Fibroblast of skin of back (primary cell): ENCODE measurements at places on chromosomes 3 and 15.

DNA sequence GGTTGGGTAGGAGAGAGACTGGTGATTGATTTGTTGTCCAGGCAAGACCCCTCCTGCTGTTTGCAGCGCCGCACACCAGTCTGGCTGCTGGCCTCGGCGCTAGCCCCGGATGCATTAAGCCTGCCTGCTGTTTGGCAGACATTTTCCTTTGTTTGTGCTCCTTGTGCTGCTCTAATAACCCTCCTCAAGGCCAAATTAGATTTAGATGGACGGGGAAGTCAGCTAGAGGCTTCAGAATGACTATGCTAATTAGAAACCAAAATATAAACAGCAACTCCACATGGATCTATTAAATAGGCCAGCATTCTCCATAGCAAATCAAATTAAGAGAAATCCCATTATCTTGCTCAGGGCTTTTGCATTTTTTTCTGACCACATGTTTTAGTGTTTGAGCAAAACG is 445.2 kb downstream of the SQOR start:
- DNase-seq = no peak

- DNase-seq = no peak
Measured at GRCh38 chr15:34079904-34080303, 21.8 kb downstream of the EMC7 start.

DNA sequence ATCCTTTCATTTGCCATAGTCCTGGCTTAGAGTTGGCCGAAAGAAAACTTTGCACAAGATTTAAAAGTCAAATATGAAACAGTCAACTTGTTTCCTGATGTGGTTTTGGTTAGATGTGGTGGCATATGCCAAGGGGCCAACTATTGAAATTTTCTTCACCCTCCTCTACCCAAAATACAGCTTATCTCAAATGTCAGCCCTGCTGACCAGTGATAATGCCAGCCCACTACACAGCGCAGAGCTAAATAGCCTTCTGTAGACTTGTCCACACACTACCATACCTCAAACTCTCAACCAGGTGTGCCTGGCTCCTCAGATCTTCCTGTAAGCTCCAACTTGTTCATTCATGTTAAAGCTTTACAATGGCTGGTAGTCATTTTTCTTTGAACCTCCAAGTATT is 368.5 kb upstream of the STAC start:
- no peak for DNase-seq

DNA sequence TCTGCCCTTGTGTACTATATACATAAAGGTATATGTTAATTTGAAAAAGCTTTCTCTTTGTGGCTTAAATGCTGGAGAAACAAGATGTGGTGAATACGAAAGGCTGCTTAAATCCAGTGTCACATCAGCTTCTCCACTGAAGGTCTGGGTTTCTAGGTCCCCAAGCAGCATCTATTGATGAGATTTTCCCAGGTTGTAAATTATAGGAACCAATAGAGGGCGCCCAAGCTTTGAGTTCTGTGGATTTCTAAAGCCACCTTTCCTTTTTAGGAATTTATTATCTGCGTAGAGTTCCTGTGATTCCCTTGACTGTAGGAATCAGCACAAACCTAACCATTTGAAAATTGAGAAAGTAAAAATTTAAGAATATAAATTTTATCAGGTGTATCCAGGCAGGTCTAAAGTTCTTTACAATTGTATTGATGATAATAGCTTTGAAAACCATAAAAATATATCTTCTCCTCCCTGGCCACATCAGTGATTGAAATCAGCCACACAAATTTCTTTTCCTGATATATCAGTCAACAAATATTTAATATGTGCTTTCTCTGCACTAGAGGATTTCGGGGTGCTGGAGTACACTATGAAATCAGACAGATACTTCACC is 88.3 kb upstream of the ADAMTSL3 start:
- peak; percentile 32 for DNase-seq

DNA sequence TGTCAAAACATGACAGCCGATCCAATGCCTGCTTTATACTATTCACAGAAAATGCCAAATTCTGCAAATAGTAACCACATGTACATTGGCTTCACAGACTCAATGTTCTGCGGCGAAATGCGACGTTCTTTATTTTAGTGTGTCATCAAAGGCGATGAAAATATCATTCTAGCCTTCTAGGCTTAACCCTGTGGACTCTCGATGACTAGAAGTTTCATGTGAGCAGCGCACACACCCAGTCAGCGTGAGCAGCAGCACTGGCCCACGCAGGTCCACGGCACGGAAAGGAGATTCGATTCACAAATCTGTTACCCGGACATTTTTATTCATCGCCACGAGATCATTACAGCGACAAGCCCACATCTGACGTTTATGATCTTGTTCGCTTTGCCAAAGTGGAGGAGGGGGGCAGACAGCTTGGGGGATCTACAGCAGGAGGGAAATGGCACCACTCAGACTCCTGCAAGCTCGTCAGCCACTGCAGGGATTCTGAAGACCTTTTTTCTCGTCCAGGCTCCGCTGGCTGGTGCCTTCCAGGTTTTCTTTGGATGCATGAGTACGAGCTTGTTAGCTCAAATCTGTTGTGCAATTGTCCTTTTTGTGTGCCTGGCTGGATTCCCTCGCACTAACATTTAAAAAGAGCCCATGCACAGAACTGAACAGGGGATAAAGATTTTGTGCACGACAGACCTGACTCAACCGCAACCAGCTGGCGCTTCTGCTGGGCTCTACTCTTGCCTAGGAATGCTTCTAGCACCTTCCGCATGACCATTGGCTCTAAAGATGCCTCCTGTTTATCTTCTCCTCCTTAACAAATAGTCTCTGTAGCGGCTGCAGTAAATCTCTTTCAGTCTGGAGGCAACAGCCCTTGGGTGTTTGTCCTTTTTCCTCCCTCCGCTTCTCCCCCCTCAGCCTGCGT is 938.4 kb downstream of the MCTP2 start:
- DNase-seq = no peak

GRCh38 chr15:29135702-29136646 is 133.6 kb downstream of the NSMCE3 start:
- no peak for DNase-seq

DNA sequence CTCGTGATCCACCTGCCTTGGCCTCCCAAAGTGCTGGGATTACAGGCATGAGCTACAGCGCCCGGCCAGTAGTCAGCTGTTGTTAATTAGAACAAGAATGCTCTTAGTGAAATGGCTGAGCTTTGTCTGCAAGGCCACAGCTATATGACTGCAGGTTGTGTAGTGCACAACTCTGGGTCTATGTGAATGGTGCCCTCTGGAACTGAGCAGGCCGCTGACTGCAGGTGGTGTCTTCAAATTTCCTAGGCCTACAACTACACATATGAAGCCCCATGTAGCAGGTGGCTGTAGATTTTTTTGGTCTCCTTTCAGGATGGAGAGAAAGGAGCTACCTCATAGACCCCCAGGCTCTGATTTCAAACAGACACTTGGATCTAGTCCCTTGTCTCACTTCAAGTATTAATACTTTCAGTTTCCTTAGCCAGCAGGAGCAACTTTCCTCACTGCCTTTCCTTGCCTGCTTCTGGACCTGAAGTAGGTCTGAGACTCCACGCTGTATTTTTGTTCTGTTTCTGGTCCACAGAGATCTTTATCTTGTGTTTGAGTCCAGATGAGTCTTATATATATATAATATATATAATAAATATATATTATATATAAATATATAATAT is 86.9 kb downstream of the C3orf80 start:
- DNase-seq = no peak

DNA sequence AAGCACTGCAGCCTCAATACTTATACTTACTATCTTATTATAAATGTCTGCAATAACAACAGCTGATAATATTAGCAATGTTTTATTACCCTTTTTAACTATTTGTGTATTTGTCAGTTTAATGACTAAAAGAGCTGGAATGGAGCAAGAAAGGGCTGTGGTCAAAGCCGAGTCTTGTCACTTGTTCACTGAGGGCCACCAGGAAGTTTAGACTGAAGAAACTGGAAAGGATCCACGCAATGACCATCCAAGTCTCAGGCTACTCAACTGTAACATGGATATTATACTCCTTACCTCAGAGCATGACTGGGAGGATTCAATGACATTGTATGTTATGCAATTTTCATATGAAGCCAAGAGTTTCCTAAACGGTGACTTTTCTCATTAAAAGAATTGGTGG is 90.4 kb downstream of the TJP1 start:
- DNase-seq = peak; percentile 11

DNA sequence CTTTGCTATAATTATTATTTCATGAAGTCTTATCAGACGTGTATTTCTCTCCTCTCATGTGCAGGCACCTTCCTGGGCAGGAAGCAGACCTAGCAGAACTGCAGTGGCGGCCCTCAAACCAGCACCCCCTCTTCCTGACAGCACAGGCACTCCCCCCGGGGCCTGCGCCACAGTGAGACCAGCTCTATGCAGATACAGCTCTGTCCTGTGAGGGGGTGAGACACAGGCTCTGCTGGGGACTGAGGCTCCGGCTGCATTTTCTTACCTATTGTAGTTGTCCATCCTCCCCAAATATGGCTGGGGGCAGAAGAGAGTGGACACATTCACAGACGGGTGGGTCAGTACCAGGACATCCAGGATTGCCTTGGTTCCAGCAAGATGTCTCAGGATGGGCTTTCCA is 5.0 kb downstream of the CISH start:
- no peak for DNase-seq

DNA sequence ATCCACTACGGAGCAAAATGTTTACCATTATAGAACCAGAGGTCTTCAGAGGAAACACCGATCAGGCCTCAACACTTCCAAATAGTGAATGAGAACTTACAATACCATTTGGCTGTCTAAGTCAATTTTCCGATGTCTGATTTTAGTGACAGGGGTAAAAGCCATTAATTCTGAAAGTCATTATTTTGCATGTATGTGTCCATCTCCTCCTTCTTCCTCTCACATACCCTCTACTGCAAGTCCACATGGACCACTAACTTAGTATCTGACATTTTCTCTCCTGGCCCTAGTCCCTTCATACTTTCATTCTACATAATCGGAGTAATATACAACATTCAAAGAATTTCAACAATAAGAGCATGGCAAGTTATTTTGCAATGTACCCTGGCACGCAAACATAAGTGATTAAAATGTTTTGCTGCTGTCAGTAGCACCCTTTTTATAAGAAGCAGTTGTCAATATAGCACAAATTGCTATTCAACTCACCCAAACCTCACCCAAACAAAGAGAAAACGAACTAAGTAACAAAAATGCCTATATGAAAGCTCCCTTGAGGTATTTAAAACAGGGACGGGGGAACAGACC is 1.9 kb downstream of the TOP2B start:
- peak; percentile 6 for DNase-seq

GRCh38 chr3:3666664-3667063 is 132.6 kb upstream of the LRRN1 start:
- no peak for DNase-seq
